ENCODE measurements at places on chromosomes 5 and 9. TPM values are rescaled to one million over a fixed set of nuclear protein-coding genes. Genes with fewer than 3 reads are reported as not detected.

The MZB1 gene
- total RNA-seq, result 0.38 TPM

The FOXD1 gene
- 0.33 TPM for total RNA-seq

The CDH12 gene
- total RNA-seq, result 0.26 TPM

GRCh38 chr5:95870105-95870672 is 47.7 kb upstream of the GLRX start:
- DNase-seq, result no peak

- DNase-seq, result no peak
Measured at GRCh38 chr5:58912116-58912515, 329.2 kb downstream of the RAB3C start.

DNA sequence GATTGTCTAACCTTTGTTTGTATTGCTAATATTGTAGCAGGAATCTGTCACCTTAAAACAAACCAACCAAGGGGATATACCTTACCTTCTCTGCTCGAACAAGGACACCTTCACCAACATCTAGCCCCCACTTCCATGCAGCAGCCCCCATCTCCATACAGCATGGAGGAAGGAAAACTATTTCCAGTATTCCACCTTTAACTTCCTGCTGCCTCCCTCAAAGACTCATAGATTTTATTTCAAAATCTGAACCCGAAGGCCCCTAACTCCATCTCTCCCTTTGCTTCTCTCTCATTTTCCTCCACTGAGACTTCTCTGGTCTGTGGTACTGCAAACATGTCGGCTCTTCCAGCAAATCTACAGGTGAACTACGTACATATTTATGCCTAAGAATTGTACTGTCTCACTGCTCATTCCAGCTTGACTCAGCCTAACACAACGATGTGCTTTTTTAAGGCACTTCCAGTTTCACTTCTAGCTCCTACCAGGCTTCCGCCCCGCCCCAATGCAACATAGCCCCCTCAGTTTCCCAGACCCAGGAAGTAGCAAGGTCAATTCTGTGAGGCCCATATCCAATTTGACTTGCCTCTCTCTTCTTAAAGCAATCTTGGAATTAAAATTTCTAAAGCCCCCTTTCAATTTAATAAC is 70.7 kb upstream of the RNF38 start:
- no peak for DNase-seq

The SPATA31E1 gene
- 0.05 TPM for total RNA-seq

DNA sequence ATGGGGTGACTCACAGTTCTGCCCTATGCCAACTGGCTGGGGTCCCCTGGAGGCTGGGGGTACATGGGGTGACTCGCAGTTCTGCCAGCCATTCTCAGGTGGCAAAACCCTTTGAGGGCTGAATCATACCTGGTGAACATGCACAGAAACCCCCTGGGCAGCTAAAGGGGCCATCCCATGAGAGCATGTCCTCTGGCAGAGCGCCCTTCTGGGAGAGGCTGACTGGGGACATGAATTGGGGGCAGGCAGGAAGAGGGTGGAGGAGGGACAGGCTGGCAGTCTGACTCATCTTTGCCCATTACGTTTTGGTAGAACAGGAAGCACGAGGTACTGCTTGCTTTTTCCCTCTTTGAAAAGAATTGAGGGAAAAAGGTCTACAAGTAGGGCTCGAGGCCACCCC is 16.7 kb downstream of the TRAF1 start:
- no peak for DNase-seq

GRCh38 chr5:179128976-179129375 is 68.8 kb downstream of the ZNF354C start:
- no peak for DNase-seq

The CTSL gene
- 90.6 TPM for total RNA-seq

DNA sequence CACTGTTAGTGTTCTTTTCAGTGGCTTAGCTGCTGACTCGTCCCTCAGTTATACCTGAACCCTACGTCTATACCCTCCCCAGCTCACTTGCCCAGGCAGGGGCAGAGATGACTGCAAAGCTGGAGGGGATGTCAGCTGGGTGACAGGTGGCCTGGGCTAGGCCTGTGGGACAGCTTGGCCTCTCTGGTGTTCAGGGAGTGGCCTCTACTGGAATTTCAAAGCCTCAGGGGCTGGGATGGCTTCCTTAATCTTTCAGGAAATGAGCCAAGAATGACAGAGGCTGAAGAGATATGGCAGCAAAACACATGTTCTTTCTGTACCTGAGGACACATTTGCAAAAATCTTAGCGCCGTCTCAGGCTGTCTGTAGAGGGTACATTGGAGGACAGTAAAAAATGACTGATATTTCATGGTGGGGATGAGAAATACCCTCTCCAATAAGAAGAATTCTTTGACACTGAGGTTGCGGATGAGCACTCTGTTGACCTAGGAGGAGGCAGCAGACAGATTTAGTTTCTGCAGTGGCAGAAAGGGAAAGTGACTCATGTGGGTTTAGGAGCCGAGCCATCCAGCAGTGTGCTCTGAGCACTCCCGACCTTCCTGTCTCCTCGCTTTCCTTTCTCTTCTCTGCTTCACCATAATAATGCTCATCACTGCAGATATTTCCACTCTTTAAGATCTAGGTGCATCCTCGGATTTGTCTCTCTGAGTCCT is 54.4 kb downstream of the ENTREP1 start:
- DNase-seq, result no peak

DNA sequence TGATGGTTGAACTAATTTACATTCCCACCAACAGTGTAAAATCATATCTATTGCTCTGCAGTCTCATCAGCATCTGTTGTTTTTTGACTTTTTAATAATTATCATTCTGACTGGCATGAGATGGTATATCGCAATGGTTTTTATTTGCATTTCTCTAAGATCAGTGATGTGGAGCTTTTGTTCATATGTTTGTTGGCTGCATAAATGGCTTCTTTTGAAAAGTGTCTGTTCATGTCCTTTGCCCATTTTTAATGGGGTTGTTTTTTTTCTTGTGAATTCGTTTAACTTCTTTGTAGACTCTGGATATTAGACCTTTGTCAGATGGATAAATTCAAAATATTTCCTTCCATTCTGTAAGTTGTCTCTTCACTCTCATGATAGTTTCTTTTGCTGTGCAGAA is 115.2 kb upstream of the CDH12 start:
- no peak for DNase-seq
